ENCODE measurements at places on chromosomes 5 and 9. TPM values are rescaled to one million over a fixed set of nuclear protein-coding genes. Genes with fewer than 3 reads are reported as not detected.

ANKRD31 gene
- total RNA-seq = 0.04 TPM

SHISAL2B gene
- total RNA-seq = not detected

RANBP3L gene
- total RNA-seq = not detected

BARHL1 gene
- total RNA-seq = not detected

SARDH gene
- total RNA-seq = 1.0 TPM

RPL37 gene
- 1,533 TPM for total RNA-seq
